ENCODE measurements at places on chromosomes 4 and X.

DNA sequence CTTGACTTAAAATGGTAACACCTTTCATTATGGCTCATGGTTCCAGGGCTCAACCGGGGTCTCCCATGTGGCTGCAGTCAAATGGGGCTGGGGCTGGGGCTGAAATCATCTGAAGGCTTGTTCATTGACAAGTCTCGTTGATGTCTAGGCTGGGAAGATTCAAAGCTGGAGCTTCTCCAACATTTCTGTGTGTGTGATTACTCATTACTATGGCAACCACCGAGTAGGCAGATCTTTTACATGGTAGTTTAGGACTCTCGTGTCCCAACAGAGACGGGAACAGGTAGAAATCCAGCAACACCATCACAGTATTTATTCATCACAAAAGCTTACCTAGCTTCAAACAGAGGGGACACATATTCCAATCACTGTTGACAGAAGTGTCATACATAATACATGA lies 7.8 kb downstream of the YTHDC1 start:
- DNase-seq = no peak

GRCh38 chr4:11005300-11005699 lies 320.7 kb upstream of the CLNK start:
- DNase-seq = no peak

DNA sequence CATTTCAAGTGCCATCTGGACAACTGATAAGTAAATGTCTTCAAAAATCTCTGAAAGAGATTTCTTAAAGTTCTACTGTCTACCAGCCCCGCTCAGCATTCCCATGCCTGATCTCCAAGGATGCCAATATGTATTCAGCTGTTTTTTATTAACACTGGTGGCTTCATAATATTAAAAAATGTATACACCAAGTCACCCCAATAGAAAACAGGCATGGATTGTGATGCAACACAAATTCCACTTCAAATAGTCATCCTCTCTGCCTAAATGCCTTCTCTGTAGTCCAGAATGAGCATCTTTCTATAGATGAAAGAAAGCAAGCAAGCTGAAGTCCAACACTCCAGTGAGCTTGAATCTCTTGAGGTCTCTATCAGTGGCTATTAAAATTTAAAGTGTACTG lies 152.2 kb upstream of the PPARGC1A start:
- DNase-seq = no peak

DNA sequence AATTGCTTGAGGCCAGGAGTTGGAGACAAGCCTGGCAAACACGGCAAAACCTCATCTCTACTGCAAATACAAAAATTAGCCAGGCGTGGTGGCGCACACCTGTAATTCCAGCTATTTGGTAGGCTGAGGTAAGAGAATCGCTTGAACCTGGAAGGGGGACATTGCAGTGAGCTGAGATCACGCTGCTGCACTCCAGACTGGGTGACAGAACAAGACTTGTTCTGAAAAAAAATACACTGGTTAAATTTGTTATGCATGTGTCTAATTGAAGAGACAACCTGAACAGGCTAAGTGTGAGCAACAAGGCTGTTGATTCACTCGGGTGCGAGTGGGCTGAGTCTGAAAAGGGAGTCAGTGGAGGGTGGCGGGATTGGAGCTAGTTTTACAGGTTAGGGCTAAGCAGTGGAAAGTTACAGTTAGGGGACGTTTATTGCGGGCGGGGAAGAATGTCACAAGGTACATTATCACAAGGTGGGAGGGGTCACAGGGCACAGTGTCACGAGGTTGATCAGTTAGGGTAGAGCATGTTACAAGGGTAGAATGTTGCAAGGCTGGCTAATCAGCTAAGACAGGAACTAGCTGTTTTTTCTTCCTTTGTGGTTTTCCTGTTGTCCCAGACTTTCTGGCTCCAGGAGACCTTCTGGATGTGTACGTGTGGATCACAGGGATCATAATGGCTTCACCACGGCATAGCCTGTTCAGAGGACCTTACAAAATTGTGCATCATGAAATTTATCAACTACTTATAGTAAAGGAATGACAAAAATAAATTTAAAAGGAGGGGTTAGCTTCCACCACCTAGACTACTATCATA lies 115.8 kb downstream of the NAA11 start:
- no peak for DNase-seq

DNA sequence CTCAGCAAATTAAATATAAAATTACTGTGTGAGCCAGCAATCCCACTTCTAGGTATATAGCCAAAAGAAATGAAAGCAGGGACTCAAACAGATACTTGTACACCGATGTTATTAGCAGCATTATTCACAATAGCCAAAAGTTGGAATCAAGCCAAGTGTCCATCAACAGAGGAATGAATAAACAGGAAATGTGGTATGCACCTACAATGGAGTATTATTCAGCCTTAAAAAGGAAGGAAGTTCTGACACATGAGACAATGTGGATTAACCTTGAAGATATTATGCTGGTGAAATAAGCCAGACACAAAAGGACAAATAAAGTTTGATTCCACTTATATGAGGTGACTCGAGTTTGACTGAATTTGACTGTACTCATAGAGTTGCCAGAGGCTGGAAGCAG lies 108.3 kb upstream of the DUSP21 start:
- no peak for DNase-seq

- DNase-seq = no peak
Measured at GRCh38 chr4:34362654-34363053, 1881.7 kb downstream of the ARAP2 start.

- DNase-seq = no peak
Measured at GRCh38 chr4:169013396-169013795, 3.3 kb upstream of the CBR4 start.

DNA sequence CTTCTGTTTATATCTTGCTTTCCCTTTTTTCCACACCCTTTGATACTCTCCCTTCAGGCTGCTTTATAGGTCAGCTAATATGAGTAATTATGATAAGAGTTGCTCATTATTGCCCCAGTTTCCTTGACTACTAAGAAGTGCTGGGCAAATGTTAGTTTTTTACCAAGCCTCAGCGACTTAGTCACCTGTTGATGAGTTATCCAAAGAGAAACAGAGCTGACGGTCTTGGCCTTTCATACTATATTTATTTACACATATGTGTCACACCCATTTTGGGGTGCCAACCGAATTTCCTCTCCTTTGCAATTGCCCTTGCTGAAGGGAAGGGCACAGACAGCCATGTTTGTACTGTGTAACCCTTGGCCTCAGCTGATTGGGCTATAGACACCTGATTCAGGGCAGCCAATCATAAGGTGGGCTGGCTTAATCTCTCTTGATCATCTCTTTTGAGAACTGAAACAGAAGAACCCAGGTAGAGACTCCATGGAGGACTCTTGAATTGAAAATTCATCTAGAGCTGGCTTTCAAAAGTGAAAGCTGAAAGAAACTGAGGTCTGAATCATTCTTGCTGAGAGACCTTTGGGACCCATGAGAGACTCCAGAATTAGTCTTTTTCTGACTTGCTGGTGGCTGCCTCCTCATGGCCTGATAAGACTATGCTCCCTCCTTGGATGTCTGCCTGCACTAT lies 111.7 kb upstream of the RPS6KA3 start:
- DNase-seq = no peak

DNA sequence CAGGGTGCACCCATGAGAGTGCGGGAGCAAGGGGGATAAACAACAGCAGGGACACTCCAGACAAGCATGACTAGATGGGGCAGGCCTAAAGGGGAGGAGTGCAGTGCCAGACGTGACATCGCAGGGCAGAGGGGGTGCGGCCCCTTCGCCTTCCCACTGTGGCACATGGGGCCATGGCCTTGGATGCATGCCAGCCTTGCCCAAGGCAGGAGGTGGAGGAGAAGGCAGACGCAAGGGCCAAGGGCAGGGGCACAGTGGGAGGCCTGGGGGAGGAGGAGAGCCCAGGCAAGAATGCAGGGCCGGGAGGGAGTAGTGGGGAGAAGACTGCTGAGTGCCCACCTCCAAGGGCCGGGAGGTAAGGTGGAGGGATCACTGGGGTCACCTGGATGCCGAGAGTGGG lies 21.6 kb downstream of the PNMA6E start:
- DNase-seq = no peak

DNA sequence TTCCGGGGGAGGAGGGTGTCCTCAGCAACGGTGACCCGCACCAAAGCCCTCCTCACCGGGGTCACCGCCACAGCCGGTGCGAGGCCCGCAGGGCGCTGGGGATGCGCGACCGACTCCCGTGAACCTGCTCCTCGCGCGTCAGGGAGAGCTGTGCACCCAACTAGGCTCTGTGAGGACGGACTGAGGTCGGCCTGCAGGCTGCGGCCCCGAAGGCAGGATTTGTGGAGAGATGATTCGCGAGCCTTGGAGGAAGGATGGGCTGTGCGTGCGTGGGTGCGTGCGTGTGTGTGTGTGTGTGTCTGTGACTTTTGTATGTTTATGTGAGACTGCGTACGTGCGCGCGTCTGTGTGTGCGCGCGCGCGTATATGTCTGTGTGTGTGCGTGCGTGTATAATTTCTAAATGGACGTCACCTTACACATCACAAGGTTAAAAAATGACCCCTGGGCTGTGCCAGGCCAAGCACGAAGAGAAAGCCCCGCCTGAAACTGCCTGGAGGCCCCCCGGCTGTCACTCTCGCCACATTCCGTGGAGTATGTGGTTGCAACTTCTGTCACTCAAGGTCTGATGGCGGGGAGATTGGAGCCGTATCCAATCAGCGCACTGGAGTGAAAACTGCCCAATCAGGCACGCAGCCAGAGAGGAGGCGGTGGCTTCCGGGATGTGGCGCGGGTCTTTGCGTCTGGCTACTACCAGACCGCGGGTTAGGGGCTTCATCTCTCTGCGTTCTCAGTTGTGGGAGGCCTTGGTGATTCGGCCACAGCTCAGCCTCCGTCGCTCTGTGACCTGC lies at the start of gene ZNF141:
Gene ZNF141 (plus strand): TSS at position 672 of the 789 bp plus-strand sequence. CDS start 170 bp downstream, outside the sequence.
- peak; percentile 79 for DNase-seq

DNA sequence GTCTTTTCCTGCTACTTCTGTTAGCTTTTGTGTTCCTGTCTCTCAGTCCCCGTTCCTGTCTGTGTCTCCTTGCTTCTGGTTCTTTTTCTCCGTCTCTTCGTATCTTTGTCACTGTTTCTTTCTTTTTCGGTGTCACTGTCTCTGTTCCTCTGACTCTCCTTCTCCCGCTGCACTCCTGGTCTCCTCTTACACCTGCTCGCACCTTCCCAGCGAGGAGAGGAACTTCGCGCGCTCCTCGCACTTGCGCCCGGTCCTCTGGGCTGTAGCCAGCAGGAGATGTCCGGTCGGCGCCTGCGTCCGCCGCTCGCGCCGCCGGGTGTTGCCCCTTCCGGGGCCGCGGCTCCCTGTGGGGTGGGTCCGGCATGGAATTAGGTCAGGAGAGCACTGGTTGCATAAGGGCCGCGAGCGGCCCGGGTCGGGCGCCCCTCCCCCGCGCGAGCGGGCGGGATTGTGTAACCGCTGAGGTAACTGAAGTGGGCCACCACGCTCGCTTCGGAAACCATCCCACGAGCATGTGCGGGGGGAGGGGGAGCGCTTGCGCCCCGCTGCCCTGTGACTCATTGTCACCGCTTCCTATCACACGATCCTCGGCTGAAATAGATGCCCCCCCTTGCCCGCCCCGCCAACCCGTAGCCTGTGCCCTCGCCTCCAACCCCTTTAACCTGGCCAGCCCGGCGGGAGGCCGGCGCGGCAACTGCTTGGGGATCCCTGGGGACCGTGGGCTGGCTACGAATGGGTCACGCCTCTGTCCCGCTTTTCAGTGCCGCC lies 1.6 kb downstream of the LONRF3 start:
- peak; percentile 84 for DNase-seq

GRCh38 chr4:177393236-177393635 lies 49.0 kb downstream of the AGA start:
- DNase-seq = no peak

DNA sequence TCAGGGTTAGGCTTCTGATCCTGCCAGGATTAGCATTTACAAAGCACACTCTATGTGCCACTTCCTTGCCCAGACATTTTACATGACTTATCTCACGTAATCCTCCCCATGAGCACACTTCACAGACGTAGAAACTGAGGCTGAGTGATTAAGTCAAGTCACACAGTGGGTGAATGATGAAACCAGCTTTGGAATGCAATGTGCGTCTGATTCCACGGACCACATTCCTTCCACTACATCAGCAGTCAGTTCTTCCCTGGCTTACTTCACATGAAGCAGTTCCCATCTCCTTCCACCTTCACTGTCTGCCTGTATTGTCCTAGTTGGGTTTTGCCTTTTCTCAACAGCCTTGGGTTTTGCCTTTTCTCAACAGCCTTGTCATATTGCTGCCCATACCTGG lies 134.3 kb upstream of the PPARGC1A start:
- no peak for DNase-seq

- DNase-seq = no peak
Measured at GRCh38 chrX:154012336-154012991, 7.2 kb downstream of the IRAK1 start.

DNA sequence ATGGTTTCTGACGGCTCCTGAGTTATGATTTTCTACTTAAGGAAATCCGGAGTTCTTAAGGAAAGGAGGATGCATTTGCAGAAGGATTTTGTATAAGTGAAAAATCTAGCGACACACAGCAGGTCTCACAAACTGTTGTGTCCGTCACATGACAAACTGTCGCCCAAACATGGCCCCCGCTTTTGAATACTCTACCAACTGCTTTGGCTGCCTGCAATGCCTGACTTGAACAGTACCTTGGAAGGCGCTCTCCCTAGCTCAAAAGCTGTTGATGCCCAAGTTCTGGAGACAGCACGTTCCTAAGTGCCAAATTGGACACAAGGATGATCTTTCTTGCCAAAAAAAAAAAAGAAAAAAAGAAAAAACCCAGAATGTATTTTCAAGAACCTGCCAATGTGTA lies 103.2 kb downstream of the ENPP6 start:
- no peak for DNase-seq

- no peak for DNase-seq
Measured at GRCh38 chr4:56704089-56704871, 23.2 kb upstream of the HOPX start.

DNA sequence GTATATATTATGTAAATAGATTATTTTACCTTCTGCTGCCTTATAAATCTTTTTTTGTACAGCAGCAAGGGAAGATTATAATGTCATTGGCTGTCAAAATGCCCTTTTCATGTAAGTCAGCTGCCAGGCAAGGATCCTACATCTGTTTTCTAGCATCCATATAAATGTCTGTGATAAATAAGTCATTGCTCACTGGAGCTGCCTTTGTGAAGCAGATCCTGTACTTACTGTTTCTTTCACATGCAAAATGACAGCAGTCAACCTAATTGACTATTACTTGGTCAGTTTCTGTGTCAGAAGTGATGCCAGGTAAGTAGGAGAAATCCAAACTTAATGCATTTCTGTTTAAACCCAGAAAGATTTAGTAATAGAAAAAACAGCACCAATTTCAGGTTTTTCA lies 620.7 kb downstream of the RPA4 start:
- DNase-seq = no peak

DNA sequence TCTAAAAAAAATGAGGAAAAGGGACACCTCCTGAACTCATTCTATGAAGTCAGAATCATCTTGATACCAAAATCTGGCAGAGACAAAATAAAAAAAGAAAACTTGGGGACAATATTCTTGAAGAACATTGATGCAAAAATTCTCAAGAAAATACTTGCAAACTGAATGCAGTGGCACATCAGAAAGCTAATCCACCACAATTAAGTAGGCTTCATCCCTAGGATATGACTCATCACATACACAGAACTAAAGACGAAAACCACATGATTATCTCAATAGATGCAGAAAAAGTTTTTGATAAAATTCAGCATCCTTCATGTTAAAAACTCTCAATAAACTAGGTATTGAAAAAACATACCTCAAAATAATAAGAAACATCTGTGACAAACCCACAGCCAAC lies 98.3 kb downstream of the FAM47B start:
- DNase-seq = no peak

All from stimulated activated CD4-positive, alpha-beta T cell treated with anti-CD3 and anti-CD28 coated beads, Interleukin-4, amount 100 ng/mL, for 4 hours (primary cell).